ENCODE measurements at places on chromosomes 3 and 15. TPM values are rescaled to one million over a fixed set of nuclear protein-coding genes. Genes with fewer than 3 reads are reported as not detected.

- DNase-seq, result no peak
Observed at GRCh38 chr15:76994971-76995945, at the start of gene PSTPIP1. Gene PSTPIP1 (plus strand): TSS chr15:76995126. CDS start chr15:76995574, 448 bp downstream.

DNA sequence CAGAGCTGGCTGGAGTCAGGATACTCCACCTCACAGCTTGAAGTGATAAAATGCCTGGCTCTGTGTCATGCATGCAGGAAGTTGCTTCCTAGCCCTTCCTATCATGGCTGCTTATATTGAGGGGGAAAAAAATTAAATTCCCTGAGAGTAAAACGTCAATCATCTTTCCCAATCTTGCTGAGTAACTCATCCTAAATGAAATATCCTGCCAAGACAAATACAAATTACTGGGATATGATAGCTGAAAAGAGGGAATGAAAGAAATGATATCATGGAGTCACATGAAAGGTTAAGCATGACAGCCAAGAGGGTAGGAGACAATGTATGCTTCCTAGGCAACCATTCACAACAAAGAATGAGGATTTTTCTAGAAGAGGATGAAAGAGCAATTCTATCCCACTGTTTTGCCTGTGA is 110.6 kb downstream of the ABI3BP start:
- no peak for DNase-seq

DNA sequence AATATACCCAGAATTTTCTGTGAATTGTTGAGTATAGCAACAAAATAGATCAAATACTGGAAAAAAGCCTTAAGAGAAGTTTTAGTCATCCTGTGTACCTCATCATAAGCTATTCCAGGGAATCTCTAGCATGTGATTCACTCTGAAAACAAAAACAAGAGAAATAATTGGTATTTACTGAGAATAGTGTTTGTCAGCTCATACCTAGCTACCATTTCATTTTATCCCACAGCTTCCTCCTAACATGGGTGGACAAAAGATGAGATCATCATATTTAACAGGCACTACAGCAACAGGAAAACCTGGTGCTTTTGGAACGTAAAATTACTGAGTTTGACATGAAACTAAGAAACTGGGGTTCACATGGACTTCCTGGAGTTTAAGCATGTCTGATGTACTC is 753.5 kb upstream of the NECTIN3 start:
- DNase-seq, result no peak

DNA sequence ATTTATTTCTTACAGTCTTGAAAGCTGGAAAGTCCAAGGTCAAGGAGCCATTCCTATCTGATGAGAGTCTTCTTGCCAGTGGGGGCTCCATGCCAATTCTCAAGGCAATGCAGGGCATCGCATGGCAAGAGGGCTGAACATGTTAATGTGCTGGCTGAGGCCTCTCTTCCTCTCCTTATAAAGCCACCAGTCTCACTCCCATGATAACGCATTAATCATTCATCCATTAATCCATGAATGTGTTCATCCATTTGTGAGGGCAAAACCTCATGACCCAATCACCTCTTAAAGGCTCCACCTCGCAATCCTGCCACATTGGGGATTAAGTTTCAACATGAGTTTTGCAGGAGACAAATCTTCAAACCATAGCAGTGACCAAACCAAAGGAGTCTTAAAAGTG is 118.3 kb downstream of the PROS1 start:
- DNase-seq, result no peak

DNA sequence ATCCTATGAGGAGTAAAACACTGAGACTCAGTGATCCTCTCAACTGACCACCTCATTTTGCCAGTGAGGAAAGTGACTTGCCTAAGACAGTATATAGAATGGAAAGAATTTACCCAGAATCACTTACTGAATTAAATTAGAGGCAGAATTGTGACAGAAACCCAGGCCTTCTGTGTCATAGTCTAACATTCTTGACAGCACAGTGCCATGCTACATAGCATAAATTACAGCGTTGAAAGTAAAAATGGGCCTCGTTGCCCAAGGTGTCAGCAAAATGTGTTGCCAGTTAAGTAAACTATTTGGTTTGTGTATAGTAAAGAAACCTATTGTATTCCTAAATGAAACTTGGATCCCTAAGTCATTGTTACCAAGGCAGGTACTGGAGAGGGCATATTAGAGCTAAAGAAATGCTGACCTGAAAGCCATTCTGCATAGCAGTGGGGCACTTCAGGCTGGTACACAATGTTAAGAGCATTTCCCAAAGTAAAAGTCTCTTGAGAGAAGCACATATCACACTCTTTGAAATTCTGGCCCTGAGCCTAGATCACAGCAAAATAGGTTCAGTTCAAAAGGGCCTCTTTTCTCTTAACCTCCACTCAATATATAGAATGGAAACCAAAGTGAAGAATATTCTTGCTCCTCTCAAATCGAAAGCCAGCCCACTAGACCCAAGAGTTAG is 53.8 kb downstream of the HMG20A start:
- no peak for DNase-seq

DNA sequence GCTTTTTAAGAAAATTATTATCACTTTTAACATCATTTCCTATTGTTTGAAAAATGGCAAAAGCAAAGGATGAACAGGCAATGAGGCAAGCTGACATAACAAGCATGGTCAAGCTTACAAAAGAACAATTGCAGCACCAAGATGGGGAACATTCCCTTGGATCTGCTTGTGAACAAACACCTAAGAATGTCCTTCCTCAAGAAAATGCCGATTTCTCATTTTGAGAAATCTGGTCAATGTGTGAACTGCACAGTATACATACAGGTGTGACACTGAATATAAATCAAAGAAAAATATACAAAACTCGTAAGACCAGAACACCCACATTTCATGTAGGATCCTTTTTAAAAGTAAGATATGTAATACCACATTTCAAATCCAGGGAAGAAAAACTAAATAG is 58.9 kb downstream of the LRRFIP2 start:
- no peak for DNase-seq

SMCO1 gene
- not detected for polyA plus RNA-seq

- no peak for DNase-seq
Observed at GRCh38 chr3:86708893-86709292, 282.1 kb downstream of the VGLL3 start.

CKMT1A gene
- polyA plus RNA-seq, result 13.0 TPM

GRCh38 chr15:52394118-52394517 is 98.5 kb upstream of the MYO5C start:
- no peak for DNase-seq

- DNase-seq, result no peak
Observed at GRCh38 chr15:64851503-64851840, 9.8 kb downstream of the PLEKHO2 start.

CACNA2D3 gene
- 0.97 TPM for polyA plus RNA-seq

DNA sequence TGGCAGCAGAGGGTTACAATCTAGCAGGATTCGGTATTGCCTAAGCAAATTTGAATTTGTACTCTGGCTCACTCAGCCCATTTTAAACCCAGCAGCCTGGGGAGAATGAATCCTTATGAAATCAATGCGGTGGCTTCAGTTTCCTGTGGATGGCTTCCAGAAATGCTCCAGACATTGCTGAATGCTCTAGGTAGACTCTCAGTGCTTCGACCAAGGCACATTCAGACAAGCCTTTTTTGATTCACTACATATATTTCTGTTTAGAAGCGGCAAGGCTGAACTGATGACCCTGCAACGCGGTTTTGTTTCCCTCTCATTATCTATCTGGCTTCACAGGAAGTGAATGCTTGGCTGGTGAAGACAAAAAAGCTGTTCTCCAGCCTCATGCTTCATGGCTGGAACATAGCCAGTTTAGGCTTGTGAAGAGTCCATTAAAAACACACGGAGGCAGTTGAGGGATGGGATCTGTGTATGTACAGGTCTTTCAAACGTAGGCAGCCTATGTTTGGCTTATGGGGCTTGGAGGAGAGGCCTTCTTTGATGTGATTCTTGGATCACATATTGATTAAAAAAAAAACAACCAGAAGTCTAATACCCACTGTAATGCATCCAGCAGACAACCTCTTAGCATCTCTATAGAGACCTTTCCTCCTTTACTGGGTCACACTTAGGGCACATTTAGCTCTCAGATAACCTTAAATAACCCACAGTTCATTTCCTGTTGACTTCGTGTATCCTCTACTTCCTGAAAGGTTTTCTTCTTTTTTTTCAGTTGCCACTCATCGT is 400.2 kb upstream of the TBL1XR1 start:
- no peak for DNase-seq

MKRN2OS gene
- polyA plus RNA-seq, result 5.1 TPM

KIF9 gene
- 11.2 TPM for polyA plus RNA-seq

GRCh38 chr3:134361162-134361835 is 12.9 kb downstream of the AMOTL2 start:
- DNase-seq, result no peak

- DNase-seq, result no peak
Observed at GRCh38 chr3:53101956-53102355, 28.3 kb downstream of the RFT1 start.

CPNE9 gene
- polyA plus RNA-seq, result 0.73 TPM

- no peak for DNase-seq
Observed at GRCh38 chr15:49863431-49864224, 242.8 kb downstream of the DTWD1 start.

IL1RAP gene
- 9.7 TPM for polyA plus RNA-seq

GRCh38 chr15:86403221-86403620 is 323.6 kb downstream of the AGBL1 start:
- DNase-seq, result no peak

DNA sequence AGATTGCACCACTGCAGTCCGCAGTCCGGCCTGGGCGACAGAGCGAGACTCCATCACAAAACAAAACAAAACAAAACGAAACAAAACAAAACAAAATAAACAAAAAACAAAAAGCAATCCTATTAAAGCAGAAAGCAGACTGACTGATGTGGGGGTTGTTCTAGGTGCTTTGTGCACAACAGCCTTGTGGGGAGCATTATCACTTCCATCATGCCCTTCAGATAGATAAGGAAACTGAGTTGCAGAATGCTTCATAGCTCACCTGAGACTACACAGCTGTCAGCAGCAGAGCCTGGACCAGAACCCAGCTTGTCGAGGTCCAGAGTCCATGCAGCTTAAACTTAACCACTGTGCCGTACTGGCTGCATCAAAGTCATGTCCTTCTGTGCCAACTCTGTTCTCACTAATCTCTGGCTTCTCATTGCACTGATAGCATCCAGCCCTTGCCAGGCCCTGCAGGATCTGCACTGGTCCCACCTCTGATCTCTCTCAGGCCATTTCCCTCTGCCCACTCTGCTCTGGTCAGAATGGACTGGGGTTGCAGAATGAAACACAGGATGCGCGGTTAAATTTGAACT is 47.6 kb upstream of the MRPS22 start:
- no peak for DNase-seq
